ENCODE measurements at places on chromosomes 6 and 20.

DNA sequence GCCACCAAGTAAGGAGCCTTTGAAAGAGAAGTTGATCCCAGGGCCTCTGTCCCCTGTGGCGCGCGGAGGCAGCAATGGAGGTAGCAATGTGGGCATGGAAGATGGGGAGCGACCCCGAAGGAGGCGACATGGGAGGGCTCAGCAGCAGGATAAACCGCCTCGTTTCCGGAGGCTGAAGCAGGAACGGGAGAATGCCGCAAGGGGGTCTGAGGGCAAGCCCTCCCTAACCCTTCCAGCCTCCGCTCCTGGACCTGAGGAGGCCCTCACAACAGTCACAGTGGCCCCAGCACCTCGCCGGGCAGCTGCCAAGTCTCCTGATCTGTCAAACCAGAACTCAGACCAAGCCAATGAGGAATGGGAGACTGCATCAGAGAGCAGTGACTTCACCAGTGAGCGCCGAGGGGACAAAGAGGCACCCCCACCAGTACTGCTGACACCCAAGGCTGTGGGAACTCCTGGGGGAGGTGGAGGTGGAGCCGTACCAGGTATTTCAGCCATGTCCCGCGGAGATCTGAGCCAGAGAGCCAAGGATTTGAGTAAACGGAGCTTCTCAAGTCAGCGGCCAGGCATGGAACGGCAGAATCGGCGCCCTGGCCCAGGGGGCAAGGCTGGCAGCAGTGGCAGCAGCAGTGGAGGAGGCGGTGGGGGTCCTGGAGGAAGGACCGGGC is 11.9 kb downstream of the PRRC2A start:
- no peak for DNase-seq

DNA sequence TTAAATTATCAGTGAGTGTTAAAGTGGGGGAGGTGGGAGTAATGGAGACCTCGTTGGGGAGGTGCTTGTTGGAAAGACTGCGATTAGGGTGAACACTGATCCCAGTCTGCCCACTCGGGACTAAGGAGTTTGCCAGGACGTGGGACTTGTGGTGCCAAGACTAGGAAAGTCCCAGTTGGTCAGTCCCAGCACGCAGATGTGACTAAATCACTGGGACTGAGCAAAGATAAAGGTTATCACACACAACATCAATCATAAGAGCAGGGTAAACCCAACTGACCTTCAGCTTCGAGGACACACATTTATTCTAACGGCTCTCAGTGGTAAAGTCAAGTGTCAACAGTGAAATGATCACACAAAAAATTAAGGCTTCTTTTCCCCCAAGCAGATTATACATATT is 45.5 kb downstream of the PDE10A start:
- no peak for DNase-seq

DNA sequence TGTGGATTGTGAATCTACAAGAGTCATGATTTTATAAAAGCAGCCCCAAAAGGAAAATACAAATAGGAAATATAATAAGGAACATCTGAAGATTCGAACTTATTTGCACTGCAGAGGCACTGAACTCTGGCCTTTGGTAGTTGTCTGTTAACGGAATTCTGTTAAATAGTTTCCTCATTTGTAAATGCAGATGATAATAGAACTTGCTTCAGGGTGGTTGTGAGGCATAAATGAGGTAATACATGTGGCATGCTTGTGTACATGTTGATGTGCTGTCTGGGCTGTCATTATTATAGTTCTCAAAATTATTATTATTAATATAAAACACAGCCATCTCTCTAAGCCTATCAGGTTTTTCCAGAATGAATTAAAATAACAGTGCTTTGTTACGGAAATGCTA is 302.0 kb downstream of the NRN1 start:
- DNase-seq = no peak

GRCh38 chr6:21840428-21840827 is 246.9 kb downstream of the SOX4 start:
- no peak for DNase-seq

DNA sequence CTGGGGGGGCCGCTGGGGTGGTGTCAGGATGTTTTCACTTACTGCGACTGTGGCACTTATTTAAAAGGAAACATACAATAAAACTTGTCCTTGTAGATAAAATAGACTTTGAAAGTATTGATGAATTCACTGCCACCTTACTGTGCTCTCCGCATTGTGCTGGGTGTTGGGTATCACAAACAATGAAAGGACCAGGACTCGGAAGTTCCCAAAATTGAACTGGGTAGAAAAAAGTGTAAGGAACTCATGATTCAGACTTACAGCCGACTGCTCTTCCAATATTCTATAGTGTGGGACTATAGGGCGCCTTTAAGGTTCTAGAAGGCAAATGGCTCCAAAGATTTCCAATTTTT is 32.1 kb upstream of the ID4 start:
- DNase-seq = no peak

- no peak for DNase-seq
Measured at GRCh38 chr6:135412761-135413160, 84.8 kb downstream of the AHI1 start.

- DNase-seq = no peak
Measured at GRCh38 chr6:116267836-116268588, 11.7 kb downstream of the TSPYL1 start.

- no peak for DNase-seq
Measured at GRCh38 chr20:45091366-45091765, 9.6 kb downstream of the KCNS1 start.

GRCh38 chr20:46210672-46211330 is 92.7 kb downstream of the CD40 start:
- no peak for DNase-seq

DNA sequence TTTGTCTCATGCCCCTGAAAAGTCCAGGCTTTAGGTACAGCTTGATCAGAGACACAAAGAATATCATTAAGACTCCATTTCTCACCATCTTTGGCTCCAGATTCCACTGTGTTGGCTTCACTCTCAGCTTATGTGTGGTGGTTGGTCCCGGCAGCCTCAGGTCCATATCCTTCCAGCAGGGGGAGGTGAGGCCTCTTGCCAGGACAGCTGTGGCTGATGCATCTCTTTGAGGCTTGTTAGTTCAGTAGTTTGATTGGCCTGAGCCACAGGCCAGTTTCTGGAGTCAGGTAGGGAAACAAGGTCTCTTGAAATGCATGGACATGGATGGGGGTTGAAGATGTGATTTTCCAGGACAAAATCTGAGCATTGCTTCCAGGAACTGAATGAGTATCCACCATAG is 62.4 kb downstream of the JAG1 start:
- no peak for DNase-seq
